ENCODE measurements at places on chromosomes 2 and 18.

GRCh38 chr2:112910219-112910618 is 746 bp upstream of the IL37 start:
- no peak for DNase-seq

- DNase-seq = no peak
Observed at GRCh38 chr2:96083064-96083939, 33.1 kb downstream of the ADRA2B start.

DNA sequence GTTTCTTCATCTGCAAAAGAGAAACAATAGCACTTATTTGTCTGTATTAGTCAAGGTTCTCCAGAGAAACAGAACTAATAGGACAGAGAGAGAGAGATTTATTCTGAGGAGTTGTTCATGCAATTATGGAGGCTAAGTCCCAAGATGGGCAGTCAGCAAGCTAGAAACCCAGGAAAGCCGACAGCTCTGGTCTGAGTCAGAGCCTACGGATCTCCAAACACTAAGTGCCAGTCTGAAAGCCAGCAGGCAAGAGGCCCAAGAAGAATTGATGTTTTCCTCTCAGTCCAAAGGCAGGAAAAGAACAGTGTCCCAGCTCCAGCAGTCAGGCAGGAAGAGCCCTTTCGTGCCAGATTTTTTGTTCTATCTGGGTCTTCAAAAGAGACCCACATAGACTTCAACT is 36.5 kb upstream of the SLC66A3 start:
- no peak for DNase-seq

GRCh38 chr2:160901613-160902012 is 258.6 kb upstream of the TANK start:
- DNase-seq = no peak

DNA sequence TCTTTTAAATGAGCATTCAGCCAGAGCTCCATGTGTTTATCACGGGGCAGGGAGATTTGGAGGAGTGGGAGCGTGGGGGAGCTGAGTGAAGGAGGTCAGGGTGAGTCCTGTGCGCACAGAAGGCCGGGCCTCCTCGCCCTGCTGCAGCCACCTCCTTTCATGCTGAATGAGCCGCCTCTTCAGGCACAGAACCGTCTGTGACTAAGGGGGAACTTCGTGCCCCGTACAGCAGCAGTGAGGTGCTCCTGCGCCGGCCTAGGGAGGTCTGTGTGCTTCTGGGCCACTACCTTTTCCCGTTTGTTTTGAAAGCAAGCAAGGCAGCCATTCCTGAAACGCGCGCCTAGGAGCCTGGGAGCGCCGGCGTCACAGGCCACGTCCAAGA is 27.1 kb upstream of the ZNF516 start:
- no peak for DNase-seq

DNA sequence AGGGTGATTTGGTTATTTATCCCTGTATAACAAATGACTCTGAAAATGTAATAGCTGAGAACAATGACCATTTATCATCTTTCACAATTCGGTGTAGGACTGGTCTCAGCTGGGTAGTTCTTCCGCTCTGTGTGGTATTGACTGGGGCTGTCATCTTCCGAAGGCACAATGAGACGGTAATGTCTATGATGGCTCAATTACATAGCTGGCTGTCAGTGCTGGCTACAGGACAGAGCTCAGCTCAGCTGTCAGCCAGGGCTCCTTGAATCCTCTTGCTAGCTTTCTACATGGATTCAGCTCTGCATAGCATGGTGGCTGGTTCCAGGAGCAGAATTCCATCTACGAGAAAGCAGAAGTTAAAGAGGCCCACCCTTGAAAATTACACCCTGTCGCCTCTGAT is 483.8 kb downstream of the TDRD15 start:
- DNase-seq = no peak

DNA sequence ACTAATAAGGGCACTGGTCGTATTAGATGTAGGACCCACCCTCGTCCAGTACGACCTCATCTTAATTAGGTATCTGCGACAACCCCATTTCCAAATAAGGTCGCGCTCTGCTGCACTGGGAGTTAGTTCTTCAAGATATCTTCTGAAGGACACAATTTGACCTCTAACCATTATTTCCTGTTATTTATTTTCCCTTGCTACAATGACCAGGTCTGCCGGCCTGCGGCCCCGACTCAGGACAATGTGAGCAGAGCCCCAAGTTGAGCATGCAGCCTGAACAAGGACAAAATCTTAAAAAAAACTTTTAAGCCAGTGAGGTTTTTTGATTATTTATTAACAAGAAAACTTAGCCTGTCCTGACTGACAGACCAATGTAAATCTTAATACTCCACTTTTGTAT is 107.6 kb downstream of the SMIM21 start:
- no peak for DNase-seq

GRCh38 chr2:224837558-224837957 is 121.4 kb upstream of the CCDC195 start:
- DNase-seq = no peak

- DNase-seq = peak; percentile 34
Observed at GRCh38 chr2:205763708-205764211, 81.5 kb downstream of the NRP2 start.

DNA sequence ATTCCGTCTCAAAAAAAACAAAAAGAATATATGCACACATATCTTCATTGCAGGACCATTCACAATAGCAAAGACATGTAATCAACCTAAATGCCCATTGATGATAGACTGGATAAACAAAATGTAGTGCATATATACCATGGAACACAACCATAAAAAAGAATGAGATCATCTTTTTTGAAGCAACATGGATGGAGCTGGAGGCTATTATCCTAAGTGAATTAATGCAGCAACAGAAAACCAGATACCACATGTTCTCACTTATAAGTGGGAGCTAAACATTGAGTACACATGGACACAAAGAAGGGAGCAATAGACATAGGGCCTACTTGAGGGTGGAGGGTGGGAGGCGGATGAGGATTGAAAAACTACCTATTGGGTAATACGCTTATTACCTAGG is 8.8 kb downstream of the NT5C1B start:
- no peak for DNase-seq

- DNase-seq = no peak
Observed at GRCh38 chr2:209687323-209687969, 84.2 kb upstream of the UNC80 start.

- DNase-seq = no peak
Observed at GRCh38 chr2:42185220-42185921, 16.2 kb downstream of the EML4 start.

GRCh38 chr2:233334915-233335314 is 19.4 kb upstream of the DGKD start:
- no peak for DNase-seq

DNA sequence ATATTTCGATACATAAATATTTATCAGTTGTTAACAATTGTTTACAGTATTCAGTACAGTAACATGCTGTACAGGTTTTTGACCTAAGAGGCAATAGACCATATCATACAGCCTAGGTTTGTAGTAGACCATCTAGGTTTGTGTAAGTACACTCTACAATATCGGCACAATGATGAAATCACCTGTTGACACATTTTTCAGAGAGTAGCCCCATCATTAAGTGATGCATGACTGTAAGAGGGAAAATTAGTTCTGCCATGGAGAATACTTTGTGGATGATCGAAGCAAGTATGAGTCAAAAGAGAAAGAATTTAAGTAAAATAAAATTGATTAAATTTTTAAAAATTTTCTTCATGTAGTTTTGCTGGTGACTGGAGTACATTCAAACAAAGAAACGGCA is 32.6 kb downstream of the VIT start:
- DNase-seq = no peak

DNA sequence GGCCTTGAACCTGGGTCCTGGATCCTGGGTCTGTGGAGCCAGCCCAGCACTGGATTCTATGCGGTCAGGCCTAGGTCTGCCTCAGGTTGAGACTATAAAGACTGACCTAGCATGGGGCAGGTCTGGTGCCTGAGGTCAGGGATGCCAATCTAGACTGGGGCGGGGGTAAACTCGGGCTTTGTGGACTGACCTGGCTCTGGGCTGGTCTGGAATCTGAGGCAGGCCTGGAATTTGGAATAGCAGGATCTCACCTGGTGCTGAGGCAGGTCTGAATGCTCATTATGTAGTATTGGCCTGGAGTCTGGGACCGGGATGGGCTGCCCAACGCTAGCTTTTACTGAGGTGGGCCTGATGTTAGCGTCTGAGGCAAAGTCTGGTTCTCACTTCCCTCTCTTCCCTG is 256.0 kb downstream of the KIAA1328 start:
- no peak for DNase-seq

- no peak for DNase-seq
Observed at GRCh38 chr2:136133176-136133575, 15.2 kb upstream of the CXCR4 start.

DNA sequence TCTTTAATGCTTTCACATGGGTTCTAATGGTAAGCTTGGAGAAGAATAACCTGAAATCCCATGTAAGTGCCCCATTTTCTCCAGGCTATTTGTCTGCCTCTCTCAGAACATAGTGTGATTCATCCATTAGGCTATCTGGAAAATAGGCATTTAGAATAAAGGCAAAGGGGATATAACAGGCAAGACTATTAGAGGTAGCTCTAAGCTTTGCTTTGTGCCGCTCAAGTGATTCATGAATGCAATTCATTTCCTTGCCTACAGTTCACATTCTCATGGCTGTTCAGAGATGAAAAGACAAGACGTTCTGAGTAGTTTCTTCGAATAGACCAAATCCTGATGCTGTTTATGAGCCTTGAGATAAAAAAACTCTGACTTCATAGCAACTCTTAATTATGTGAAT is 101.7 kb downstream of the ANKRD44 start:
- no peak for DNase-seq

- no peak for DNase-seq
Observed at GRCh38 chr18:10475276-10475653, 20.8 kb downstream of the APCDD1 start.

GRCh38 chr2:24871852-24872333 is 48.1 kb downstream of the ADCY3 start:
- DNase-seq = no peak

GRCh38 chr2:111208639-111209038 is 87.9 kb downstream of the BCL2L11 start:
- DNase-seq = no peak

DNA sequence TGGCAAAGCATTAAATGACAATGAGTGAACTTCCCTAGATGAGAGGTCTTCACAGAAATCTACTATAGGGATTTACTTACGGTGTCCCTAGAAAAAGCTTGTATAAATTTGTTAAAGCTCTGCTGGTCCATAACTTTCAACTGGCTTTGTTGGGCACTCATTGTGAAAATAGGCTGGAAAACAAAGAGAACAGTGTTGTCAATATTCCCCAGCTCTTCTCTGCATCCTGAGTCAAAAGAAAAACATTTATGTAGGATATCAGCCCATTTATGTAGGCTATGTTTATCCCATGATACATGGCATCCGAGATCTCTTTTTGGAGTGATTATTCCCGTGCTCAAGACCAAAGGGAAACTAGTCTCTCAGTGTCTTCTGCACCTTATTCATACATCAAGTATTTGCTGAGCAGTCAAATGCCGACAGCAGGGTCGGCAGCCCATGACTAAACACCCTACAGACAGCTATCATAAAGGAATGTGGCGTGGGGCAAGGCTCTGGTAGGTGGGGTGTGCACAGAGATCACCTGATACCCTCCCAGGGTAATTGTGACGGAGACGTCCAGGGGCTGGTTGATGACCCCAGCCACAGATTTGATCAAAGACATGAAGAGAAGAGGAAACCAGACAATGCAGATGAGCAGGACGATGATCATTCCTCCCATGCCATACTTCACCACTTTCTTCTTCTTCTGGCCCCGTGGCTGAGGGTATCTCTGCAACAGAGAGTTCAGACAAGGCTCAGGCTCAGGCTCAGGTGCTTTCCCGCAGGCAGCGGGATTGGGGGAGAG is 155.9 kb downstream of the NAPG start:
- no peak for DNase-seq

GRCh38 chr2:71891155-71891554 is 256.5 kb downstream of the CYP26B1 start:
- no peak for DNase-seq

DNA sequence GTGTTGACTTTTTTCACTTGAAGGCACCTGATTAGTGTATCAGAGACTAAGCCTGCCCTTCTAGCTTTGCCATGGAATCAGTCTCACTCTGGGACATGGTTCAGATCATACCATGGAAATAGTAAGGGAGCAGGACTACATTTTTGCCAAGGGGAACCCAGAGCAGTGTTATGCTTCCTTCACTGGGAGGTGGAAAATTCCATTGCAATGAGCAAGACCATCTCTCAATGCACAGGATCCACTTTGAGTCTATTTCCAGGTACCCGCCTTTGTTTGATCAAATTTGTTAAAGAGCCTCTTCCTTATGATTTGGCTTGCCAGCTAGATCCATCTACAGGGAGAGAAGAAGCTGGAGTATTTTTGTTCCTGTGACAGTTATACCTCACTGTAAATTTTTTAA is 395.8 kb downstream of the MTX2 start:
- DNase-seq = no peak

GRCh38 chr2:72887740-72888437 is 681 bp downstream of the SPR start:
- DNase-seq = peak; percentile 94

DNA sequence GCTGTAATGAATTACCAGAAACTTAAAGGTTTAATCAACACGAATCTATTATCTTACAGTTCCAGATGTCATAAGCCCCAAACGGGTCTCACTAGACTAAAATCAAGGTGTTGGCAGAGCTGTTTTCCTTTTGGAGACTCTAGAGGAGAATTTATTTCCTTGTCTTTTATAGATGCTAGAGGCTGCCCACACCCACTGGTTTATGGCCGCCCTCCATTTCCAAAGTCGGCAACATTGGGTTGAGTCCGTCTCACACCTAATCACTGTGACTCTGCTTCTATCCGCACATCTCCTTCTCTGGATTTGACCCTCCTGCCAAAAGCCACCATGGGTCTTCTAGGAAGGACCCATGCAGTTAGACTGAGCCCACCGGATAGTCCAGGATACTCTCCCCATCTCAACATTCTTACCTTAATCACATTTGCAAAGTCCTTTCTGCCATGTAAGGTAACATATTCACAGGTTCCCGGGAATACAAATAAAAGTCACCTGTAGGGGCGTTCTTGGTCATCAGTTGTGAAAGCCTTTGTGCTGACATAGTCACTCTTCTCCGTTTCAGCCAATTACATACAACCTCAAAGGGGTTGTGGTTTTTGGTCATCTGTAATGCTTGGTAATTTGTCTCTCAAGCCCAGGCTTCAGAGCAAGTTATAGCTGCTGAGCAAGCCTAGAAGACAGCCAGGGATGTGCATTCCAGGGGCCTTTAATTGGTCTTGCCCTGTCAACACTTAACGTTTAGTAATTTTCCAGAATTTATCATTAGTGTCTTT is 179.4 kb downstream of the ANTXR1 start:
- DNase-seq = no peak

Data from NCI-H526 (cell line).